ENCODE measurements at places on chromosomes 16 and 17.

- DNase-seq, result no peak
Measured at GRCh38 chr17:48882272-48882671, 10.3 kb upstream of the ATP5MC1 start.

DNA sequence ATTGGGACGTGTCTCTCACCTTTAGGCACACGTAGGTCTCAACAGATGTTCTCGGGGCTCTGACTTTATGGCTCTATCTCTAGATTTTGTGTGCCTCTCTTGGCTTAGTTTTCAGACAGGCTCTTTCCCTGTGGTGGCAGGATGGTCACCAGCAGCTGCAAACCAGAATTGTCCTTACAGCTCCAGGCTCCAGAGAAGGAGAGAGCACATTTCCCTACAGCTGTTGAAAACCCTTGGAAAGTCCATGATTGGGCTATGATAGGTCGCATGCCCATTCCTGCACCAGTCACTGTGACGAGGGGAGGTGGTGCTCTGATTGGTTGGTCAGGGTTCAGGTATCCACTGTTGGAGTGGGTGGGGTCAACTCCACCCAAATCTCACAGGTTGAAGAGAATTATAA lies 41.5 kb downstream of the SHISA9 start:
- no peak for DNase-seq

DNA sequence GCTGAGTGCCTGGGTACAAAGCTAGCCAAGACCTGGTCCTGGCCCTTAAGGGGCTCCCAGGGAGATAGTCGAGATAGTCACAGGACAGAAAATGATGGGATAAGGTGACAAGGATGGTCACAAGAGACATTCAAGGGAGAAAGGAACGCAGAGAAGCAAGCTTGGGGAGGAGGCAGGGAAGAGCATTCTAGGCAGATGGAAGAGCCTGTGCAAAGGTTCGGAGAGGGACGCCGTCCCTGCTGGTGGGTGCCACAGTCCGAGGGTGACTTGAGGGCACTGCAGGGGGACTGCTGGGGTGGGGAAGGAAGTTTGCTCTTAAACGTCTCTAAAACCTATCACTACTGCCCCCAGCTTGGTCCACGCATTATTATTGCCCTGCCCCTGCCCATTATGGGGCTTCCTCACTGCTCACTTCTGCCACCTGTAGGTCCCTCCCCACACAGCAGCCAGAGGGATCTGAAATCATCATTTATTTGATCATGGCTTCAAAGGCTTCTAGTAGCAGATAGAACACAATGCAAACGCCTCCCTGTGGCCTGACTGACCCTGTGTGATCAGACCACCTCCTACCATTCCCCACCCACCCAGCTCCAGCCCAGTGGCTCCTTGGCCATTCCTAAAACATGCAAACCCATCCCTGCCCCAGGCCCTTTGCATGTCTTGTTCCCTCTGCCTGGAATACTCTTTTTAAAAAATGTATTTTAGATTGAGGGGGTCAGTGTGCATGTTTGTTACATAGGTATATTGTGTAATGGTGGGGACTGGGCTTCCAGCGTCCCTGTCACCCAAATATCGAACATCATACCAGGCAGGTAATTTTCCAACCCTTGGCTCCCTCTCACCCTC lies 60.3 kb downstream of the RMI2 start:
- peak; percentile 82 for DNase-seq

GRCh38 chr17:62033317-62033716 lies 31.8 kb downstream of the MED13 start:
- DNase-seq, result no peak

- no peak for DNase-seq
Measured at GRCh38 chr17:14715561-14715960, 414.7 kb downstream of the HS3ST3B1 start.

DNA sequence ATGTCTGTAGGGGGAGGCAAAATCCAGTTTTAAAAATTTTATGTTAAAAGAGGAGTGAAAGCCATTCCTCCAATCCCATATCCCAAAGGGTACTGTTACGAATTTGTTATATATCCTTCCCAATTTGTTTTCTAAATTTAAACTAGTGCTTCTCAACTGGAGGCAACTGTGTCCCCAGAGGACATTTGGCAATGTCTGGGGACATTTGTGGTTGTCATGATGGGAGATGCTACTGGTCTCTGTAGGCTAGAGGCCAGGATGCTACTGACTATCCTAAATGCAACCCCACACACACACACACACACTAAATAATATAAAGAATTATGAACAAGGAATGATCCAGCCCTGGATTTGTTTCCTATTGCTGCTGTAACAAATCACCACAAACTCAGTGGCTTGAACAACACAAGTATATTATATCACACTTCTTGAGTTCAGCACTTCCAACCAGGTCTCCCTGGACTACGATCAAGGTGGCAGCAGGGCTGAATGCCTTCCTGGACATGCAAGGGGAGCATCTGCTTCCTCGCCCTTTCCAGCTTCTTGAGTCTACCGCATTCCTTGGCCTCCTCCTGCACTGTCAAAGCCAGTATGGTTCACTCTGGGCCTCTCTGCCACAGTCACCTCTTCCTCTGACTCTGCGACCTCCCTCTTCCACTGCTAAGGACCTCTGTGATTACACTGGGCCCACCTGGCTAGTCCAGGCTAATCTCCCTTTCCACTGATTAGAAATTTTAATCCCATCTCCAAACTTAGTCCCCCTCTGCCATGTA lies 30.1 kb downstream of the ARHGAP17 start:
- no peak for DNase-seq

DNA sequence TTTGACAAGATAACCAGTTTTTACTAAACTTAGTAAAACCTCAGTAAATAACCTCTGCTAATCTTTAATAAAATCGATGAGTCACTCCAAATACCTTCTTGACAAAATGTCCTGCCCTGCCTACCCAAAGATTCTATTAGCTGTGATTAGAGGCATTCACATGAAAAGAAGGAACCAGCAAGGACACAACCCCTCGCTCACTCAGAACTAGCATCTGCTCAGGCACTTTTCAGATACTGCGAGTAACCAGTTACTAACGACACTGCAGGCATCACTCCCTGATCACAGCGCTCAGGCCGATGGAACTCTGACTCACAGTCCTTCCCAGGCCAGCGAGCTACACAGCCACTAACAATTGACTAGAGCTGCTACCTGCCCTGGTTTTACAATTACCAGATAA lies 24.3 kb downstream of the PELP1 start:
- DNase-seq, result no peak

GRCh38 chr17:44307387-44308186 lies 814 bp upstream of the RUNDC3A start:
- DNase-seq, result no peak

- no peak for DNase-seq
Measured at GRCh38 chr17:46949291-46950174, 26.6 kb downstream of the GOSR2 start.

GRCh38 chr16:2212362-2213324 lies 2.0 kb upstream of the BRICD5 start:
- DNase-seq, result no peak

- no peak for DNase-seq
Measured at GRCh38 chr17:32882029-32882428, 5.1 kb upstream of the MYO1D start.

DNA sequence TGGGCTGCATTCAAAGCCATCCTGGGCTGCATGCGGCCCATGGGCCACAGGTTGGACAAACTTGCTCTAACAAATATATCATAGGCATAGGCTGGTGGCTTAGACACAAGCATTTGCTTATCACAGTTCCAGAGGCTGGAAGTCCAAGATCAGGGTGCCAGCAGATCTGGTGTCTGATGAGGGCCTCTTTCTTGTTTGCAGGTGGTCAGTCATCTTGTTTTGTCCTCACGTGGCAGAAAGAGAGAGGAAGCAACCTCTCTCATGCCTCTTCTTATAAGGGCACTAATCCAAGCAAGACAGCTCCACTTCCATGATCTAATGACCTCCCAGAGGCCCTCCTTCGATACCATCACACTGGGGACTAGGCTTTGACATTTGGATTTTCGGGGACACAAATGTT lies 238.7 kb upstream of the TNRC6C start:
- DNase-seq, result no peak

DNA sequence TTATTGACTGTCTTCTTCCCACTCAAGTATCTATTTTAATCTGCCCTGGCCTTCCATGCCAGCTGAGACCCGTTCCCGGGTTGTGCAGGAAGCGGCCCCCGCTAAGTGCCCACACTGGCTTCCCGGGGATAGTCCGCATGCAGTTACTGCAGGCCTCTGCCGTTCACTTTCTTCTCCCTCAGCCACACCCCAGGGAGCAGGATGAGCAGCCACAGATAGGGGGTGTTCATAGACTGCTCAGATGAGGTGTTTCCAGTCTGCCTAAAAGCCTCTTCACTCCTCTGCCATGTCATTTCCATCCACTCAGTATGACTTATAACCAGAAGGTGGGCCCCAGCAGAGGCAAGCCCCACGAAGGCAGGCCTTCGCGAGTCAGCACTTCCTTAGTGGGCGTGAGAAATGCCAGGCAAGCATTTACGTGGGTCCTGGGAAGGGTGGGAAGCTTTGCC lies 7.7 kb downstream of the MED9 start:
- DNase-seq, result no peak

- no peak for DNase-seq
Measured at GRCh38 chr17:36877771-36878170, 59.5 kb upstream of the LHX1 start.

DNA sequence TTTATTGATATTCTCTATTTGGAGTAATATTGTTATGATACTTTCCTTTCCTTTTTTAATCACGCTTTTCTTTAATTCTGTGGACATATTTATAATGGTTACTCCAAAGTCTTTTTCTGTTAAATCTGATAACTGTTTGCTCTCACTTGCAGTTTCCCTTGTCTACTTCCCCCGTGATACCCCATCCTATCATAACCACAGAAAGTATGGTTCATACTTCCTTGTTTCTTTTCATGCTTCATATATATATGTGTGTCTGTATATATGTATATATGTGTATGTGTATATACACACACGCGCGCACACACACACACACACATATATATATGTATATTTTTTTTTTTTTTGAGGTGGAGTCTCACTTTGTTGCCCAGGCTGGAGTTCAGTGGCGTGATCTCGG lies 23.5 kb downstream of the SPECC1 start:
- peak; percentile 53 for DNase-seq

GRCh38 chr17:792277-792676 lies 10.1 kb downstream of the MRM3 start:
- DNase-seq, result no peak

GRCh38 chr17:64130559-64131001 lies 636 bp upstream of the ERN1 start:
- DNase-seq, result no peak

GRCh38 chr17:77462553-77463497 lies 322.1 kb downstream of the SEC14L1 start:
- no peak for DNase-seq

GRCh38 chr16:85286951-85287814 lies 174.9 kb upstream of the CIBAR2 start:
- no peak for DNase-seq

DNA sequence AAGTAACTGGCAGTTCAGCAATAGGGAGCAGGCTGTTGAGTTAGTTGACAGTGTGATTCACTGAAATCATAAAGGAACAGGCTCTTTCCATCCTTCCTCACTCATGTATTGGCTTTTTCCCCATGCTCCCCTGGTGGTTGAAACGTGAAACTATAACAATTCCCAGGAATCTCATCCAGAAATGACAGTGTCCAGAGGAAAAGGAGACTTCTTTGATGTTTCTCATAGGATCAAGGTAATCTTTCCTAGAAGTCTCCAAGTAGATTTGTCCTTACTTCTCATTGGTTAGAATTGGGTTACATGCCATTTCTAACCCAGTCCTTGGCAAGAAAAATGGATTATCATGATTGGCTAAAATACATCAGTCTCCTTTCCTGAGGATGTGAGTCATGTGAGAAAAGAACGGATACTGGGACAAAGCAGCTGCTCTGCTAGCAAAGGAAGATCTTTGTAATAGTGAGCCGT lies 14.4 kb downstream of the TTC19 start:
- no peak for DNase-seq

All from OCI-M1 (cell line).